ENCODE measurements at places on chromosomes 4 and X. TPM values are rescaled to one million over a fixed set of nuclear protein-coding genes. Genes with fewer than 3 reads are reported as not detected.

Gene STATH
- total RNA-seq, result not detected

Gene RAI2
- total RNA-seq, result 0.42 TPM

Gene GAB3
- 7.3 TPM for total RNA-seq

Gene CXCL13
- total RNA-seq, result not detected

Gene GYG2
- 12.0 TPM for total RNA-seq

Gene GPR173
- 2.2 TPM for total RNA-seq

Gene HELT
- total RNA-seq, result not detected

Measured in myocyte (in vitro differentiated cells).